ENCODE measurements at places on chromosomes 12 and 14. TPM values are rescaled to one million over a fixed set of nuclear protein-coding genes. Genes with fewer than 3 reads are reported as not detected.

- no peaks in the 10 kb centered on the region for H3K27me3 ChIP-seq
- no peak for DNase-seq
- H3K4me3 ChIP-seq, result no peak overlapping the region
These were observed 25.5 kb downstream of the ATF7IP start for GRCh38 chr12:14390870-14391530.

- H3K27ac ChIP-seq, result no peak overlapping the region
- H3K4me3 ChIP-seq, result no peak overlapping the region
- no peaks in the 10 kb centered on the region for H3K36me3 ChIP-seq
- no peaks in the 10 kb centered on the region for H3K4me1 ChIP-seq
- no peak for DNase-seq
- no peaks in the 10 kb centered on the region for H3K27me3 ChIP-seq
These were observed 89.7 kb upstream of the CPM start for GRCh38 chr12:69022674-69023073.

MYH7 gene
- 2.0 TPM for total RNA-seq

B4GALNT3 gene
- total RNA-seq, result 4.0 TPM

DNA sequence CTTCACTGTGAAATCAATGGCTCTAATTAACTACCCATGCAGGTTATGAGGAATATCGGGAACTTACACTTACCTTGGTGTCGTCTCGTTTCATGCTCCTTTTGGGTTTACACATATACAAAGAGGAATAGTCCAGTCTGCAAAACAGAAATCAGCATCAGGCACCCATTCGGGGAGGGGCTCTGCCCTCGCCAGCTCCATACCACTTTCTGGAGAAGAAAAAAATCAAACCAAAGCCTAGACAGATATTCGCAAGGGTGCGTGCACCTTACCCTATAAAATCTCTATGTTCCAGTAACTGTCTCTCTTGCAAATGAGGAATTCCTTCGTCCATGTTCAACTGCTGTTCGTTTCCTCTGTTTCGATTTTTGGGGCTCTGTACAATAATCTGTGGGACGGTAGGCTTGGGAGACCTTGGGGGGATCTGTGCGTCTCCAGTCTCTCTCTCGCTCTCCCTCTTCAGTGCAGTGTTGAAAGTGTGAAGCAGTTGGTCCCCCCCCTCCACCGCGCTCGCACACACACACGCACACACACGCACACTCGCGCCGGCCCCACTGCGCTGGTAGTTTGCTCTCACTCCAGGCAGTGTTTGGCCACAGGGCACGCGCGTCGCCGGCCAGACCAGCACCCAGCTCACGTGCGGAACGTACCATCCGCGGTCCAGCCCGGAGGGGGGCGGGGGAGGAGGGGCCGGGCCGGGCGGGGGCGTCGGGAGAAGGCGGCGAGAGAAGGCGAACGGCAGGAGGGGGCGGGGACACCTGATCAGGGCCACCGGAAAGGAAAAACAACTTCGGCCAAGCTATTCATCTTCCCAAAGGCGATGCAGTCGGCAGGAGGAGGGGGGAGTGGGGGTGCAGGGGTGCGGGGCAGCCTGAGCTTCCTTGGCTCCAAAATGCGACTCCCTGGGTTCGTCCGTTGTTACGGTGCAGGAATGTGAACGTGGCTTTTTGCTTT, at the start of gene BHLHE41:
Gene BHLHE41 (minus strand): TSS at position 592 of the 954 bp plus-strand sequence. CDS start 258 bp downstream, at position 334.
- DNase-seq, result peak; percentile 86
- no peaks in the 10 kb centered on the region for H3K27me3 ChIP-seq
- peaks cover 33% of the 10 kb centered on the region for H3K4me1 ChIP-seq
- H3K36me3 ChIP-seq, result no peaks in the 10 kb centered on the region

DNA sequence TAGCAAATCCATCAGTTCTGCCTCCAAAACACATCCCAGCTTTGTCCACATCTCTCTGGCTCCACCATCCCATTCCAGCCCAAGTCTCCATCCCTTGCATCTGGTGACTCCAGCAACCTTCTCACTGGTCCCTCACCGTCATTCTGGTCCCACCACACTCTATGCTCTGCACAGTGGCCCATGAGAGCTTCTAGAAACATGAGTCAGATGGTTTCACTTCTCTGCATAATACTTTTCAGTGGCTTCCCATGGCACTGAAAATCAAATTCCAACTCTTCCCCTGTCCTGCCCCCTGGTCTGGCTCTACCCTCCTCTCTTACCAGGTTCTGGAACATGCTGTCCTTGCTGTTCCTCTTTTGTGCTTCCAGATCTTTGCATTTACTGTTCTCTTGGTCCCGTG, 17.2 kb upstream of the C12orf76 start:
- no peak overlapping the region for H3K27ac ChIP-seq
- H3K4me3 ChIP-seq, result no peak overlapping the region
- H3K4me1 ChIP-seq, result no peaks in the 10 kb centered on the region
- no peaks in the 10 kb centered on the region for H3K27me3 ChIP-seq
- no peaks in the 10 kb centered on the region for H3K36me3 ChIP-seq

GRCh38 chr12:6582196-6582595, 14.1 kb upstream of the NOP2 start:
- H3K36me3 ChIP-seq, result peaks cover 71% of the 10 kb centered on the region
- no peak overlapping the region for H3K4me3 ChIP-seq
- DNase-seq, result no peak
- no peaks in the 10 kb centered on the region for H3K4me1 ChIP-seq

DNA sequence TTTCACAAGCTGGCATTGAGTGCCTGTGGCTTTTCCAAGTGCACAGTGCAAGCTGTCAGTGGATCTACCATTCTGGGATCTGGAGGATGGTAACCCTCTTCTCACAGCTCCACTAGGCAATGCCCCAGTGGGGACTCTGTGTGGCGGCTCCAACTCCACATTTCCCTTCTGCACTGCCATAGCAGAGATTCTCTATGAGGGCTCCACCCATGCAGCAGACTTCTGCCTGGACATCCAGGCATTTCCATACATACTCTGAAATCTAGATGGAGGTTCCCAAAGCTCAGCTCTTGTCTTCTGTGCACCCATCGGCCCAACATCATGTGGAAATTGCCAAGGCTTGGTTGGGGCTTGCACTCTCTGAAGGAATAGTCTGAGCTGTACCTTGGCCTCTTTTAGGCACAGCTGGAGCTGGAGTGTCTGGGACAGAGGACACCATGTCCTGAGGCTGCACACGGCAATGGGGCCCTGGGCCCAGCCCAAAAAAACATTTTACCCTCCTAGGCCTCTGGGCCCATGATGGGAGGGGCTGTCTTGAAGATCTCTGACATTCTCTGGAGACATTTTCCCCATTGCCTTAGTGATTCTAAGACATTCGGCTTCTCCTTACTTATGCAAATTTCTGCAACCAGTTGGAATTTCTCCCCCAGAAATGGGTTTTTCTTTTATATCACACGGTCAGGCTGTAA, 313.3 kb upstream of the SFSWAP start:
- no peak overlapping the region for H3K4me3 ChIP-seq
- H3K4me1 ChIP-seq, result no peaks in the 10 kb centered on the region
- no peak overlapping the region for H3K27ac ChIP-seq
- H3K36me3 ChIP-seq, result no peaks in the 10 kb centered on the region
- H3K27me3 ChIP-seq, result no peaks in the 10 kb centered on the region

DNA sequence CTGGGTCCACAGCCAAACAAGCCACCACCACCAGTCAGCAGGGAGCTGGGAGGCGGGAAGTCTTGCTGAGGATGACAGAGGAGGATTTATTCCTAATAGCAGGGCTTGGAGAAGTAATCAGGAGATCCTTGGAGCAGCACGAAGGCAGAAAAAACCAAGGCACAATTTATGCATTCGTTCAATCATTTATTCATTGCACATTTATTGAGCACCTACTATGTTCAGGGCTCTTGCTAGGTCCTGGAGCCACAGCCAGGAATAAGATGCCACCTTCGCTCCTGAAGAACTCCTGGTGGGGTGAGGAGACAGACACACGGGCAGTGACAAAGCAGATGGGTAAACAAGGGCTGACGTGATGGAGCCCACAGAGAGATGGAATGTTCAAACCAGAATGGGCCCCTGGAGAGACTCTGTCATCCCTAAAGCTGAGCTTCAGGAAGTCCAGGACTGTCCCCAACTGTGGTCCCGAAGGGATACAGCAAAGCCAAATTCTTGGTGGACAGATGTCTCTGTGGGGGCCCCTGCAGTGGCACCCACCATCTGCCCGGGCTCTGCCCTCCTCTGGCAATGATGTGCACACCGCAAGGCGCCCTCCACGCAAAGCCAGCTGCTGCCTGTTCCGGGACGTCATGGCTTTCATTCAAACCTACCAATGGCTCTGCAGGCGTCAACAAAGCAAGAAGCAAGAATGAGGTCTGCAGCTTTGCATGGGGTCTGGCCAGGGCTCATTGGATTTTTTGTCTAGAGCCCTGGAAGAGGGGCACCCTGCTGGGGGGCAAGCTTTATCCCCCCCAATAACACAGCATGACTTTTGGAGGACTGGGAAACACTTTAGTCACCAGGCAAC, 3.0 kb upstream of the TESC start:
- no peak overlapping the region for H3K4me3 ChIP-seq
- no peaks in the 10 kb centered on the region for H3K36me3 ChIP-seq
- no peak overlapping the region for H3K27ac ChIP-seq
- H3K27me3 ChIP-seq, result no peaks in the 10 kb centered on the region

DNA sequence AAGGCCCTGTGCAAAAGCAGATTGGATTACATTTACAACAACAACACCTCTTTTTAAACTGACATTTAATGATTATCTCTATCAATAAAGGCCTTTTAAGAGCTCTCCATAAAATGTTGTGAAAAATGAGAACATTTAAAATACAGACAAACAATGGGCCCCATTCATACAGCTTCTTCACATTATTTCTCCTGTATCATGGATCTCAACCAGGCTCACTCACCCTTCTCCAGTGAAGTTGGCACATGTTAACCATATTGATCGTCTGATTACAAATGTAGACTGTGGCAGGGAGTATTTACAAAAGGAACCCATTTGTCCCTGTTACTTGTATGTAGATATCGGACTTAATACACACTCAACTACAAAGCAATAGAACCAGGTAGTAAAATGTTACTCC, 220.2 kb upstream of the BTG1 start:
- peaks cover 22% of the 10 kb centered on the region for H3K4me1 ChIP-seq
- H3K36me3 ChIP-seq, result no peaks in the 10 kb centered on the region
- no peak for DNase-seq
- no peak overlapping the region for H3K4me3 ChIP-seq
- H3K27ac ChIP-seq, result peak overlapping the region; percentile 12
- H3K27me3 ChIP-seq, result no peaks in the 10 kb centered on the region

- peaks cover 14% of the 10 kb centered on the region for H3K36me3 ChIP-seq
- H3K27ac ChIP-seq, result no peak overlapping the region
- no peaks in the 10 kb centered on the region for H3K27me3 ChIP-seq
These were observed 6.0 kb downstream of the EID3 start for GRCh38 chr12:104309446-104309993.

PRB2 gene
- total RNA-seq, result not detected

GRCh38 chr14:55867311-55867710, 250.9 kb upstream of the PELI2 start:
- no peaks in the 10 kb centered on the region for H3K36me3 ChIP-seq
- H3K27ac ChIP-seq, result no peak overlapping the region
- no peak for DNase-seq

SLC5A8 gene
- not detected for total RNA-seq

DNA sequence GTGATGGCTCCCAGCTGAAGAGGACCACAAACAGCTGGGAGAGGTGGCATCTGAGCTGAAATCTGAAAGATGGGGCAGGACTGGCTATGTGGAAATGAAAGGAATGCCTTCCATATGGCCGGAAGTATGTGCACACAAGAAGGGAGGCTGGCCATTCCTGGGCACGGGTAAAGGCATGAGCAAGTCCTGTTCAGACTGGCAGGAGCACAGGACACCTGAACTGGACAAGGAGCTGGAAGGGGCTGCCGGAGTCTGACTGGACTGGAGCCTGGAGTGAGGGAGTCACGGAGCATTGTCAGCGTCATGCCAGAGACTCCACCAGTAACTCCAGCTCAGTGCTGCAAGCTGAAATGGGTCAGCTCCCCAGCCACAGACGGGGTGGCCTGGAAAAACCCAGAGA, 11.9 kb upstream of the TC2N start:
- H3K27me3 ChIP-seq, result no peaks in the 10 kb centered on the region
- DNase-seq, result no peak

TAS2R10 gene
- 0.52 TPM for total RNA-seq

KCNA5 gene
- total RNA-seq, result 0.33 TPM

DNA sequence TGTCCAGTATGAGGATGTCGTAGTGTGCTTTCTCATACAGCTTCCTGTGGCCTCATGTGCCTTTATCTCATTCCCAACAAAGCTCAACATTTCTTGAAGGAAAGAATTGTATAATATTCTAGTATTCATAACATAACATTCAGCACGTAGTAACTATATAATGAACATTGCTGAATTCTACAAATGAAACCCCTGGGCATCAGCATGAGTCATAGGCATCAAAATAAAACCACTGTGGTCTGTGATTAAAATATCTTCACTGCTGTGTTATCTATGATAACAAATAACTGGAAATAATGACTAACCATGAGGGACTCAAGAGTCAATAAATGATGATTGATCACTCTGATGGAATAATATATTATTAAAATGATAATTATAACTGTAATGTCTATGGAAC, 255.2 kb downstream of the EMP1 start:
- H3K4me1 ChIP-seq, result no peaks in the 10 kb centered on the region
- no peaks in the 10 kb centered on the region for H3K36me3 ChIP-seq
- no peak for DNase-seq
- no peak overlapping the region for H3K27ac ChIP-seq

DNA sequence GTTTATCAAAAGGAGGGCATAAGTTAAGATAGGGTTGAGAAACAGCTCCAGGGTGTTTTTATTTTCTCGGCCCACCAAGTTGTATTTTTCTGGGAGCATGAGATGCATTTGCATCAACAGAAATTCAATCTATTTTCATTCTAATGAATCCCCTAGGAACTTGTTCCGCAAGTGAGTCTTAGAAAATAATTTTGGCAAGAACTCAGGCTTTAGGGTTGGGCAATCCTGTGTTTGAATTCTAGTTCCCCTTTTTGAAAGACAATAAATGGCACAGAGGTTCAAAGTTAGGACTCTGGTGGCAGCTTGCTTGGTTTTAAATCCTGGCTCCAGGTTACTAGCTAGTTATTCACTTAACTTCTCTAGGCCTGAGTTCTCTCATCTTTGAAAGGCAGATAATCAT, 23.7 kb downstream of the SLC5A8 start:
- H3K4me3 ChIP-seq, result no peak overlapping the region
- H3K36me3 ChIP-seq, result no peaks in the 10 kb centered on the region
- no peaks in the 10 kb centered on the region for H3K4me1 ChIP-seq
- H3K27ac ChIP-seq, result no peak overlapping the region
- DNase-seq, result no peak

DNA sequence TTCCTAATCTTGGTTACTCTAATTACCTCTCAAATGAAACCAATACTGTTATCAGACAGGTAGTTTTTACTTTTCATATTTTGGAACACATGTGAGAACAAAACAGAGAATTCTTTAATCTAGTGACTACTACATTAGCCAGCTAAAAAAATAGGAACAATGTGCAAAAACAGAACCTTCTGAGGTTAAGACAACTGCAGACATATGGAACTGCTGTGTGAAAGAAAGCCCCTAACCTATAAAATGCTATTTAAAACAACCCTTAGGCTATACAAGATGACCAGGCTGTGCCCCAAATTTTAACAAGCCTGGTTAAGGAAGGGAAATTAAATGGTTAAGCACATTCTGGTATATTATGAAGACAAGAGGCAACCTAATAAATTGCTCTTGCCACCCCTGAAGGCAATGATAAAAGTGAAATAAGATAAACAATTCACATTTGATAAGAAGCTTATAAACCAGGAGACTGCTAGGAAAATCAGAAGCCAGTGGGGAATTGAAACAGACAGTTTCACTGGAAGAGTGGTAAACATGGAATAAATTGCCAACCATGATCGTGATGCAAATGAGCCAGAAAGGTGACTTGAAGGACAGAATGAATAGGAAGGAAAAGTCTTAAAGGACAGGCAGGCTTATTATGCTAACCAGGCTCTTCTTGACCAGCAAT, 7.4 kb downstream of the GTSF1 start:
- no peaks in the 10 kb centered on the region for H3K4me1 ChIP-seq
- no peaks in the 10 kb centered on the region for H3K27me3 ChIP-seq
- H3K27ac ChIP-seq, result no peak overlapping the region
- no peak for DNase-seq
- no peak overlapping the region for H3K4me3 ChIP-seq

All from body of pancreas (tissue), 4 donors.